ENCODE measurements at places on chromosomes 7 and 10. TPM values are rescaled to one million over a fixed set of nuclear protein-coding genes. Genes with fewer than 3 reads are reported as not detected.

XPNPEP1 gene
- total RNA-seq = 50.6 TPM

GRCh38 chr10:121597504-121598262 is 561 bp downstream of the FGFR2 start:
- DNase-seq = no peak
- no peaks in the 10 kb centered on the region for H3K4me1 ChIP-seq
- H3K4me3 ChIP-seq = no peak overlapping the region
- peaks cover 14% of the 10 kb centered on the region for H3K27me3 ChIP-seq
- H3K27ac ChIP-seq = no peak overlapping the region
- H3K36me3 ChIP-seq = no peaks in the 10 kb centered on the region

DNA sequence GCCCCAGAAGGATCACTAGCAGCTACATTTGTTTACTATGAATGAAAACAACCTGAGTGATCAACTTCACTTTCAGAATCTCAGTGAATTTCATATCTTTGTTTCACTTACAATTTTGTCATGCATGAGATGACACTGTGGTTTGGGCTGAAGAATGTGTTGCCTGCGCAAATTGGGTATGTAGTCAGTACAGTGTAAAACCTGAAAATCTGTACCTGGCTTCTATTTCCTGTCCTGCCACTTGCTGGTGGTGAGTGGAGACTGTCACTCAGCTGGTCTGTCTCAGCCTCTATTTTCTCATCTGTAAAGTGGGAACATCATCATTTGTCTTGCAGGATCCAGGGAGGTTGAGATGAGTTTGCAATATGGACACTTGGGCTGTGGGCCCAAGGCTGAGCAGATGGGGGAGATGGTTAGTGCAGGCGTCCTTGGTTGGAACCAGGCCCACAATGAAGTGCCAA is 118.0 kb downstream of the WDFY4 start:
- H3K27ac ChIP-seq = no peak overlapping the region
- peaks cover 12% of the 10 kb centered on the region for H3K4me1 ChIP-seq
- no peaks in the 10 kb centered on the region for H3K36me3 ChIP-seq
- peaks cover 24% of the 10 kb centered on the region for H3K27me3 ChIP-seq
- no peak overlapping the region for H3K4me3 ChIP-seq

TSPAN33 gene
- 0.19 TPM for total RNA-seq

- H3K27me3 ChIP-seq = no peaks in the 10 kb centered on the region
- no peak overlapping the region for H3K27ac ChIP-seq
- no peaks in the 10 kb centered on the region for H3K36me3 ChIP-seq
- DNase-seq = no peak
- H3K4me1 ChIP-seq = no peaks in the 10 kb centered on the region
- H3K4me3 ChIP-seq = no peak overlapping the region
These were observed 93.2 kb upstream of the STEAP1 start for GRCh38 chr7:90061077-90061476.

GRCh38 chr7:134041477-134041876 is 85.7 kb upstream of the LRGUK start:
- H3K4me1 ChIP-seq = peaks cover 6% of the 10 kb centered on the region
- DNase-seq = no peak
- no peak overlapping the region for H3K4me3 ChIP-seq

- H3K27me3 ChIP-seq = no peaks in the 10 kb centered on the region
- H3K4me1 ChIP-seq = no peaks in the 10 kb centered on the region
- H3K4me3 ChIP-seq = no peak overlapping the region
- H3K27ac ChIP-seq = no peak overlapping the region
These were observed 27.1 kb upstream of the TAS2R16 start for GRCh38 chr7:123022576-123022975.

- peaks cover 7% of the 10 kb centered on the region for H3K36me3 ChIP-seq
- H3K27ac ChIP-seq = no peak overlapping the region
- H3K27me3 ChIP-seq = no peaks in the 10 kb centered on the region
- DNase-seq = peak; percentile 15
These were observed 25.9 kb downstream of the SFXN4 start for GRCh38 chr10:119139464-119140067.

FGFR2 gene
- total RNA-seq = not detected

- H3K36me3 ChIP-seq = no peaks in the 10 kb centered on the region
- no peaks in the 10 kb centered on the region for H3K4me1 ChIP-seq
- H3K4me3 ChIP-seq = no peak overlapping the region
These were observed 33.9 kb downstream of the CHN2 start for GRCh38 chr7:29228289-29229011.

- peak overlapping the region; percentile 96 for H3K4me3 ChIP-seq
- H3K27me3 ChIP-seq = no peaks in the 10 kb centered on the region
- peak overlapping the region; percentile 76 for H3K27ac ChIP-seq
- H3K4me1 ChIP-seq = peaks cover 74% of the 10 kb centered on the region
- H3K36me3 ChIP-seq = peaks cover 45% of the 10 kb centered on the region
- peak; percentile 79 for DNase-seq
These were observed 1.8 kb downstream of the SEMA3C start for GRCh38 chr7:80916770-80917741.

DNA sequence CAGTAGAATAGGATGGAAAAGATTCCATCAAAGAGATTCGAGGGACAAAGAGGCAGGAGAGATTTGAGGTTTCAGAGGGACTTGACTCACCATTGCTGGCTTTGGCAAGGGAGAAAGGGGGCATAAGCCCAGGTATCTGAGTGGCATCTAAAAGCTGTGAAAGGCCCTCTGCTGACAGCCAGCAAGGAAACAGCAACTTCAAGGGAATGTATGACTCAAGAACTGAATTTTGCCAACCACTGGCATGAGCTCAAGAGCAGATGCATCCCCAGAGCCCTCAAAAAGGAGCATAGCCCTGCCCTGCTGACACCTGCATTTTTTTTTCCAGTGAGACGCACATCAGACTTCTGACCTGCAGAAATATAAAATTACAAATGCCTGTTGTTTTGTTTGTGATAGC is 19.6 kb upstream of the ADAM12 start:
- H3K27ac ChIP-seq = no peak overlapping the region
- H3K4me3 ChIP-seq = no peak overlapping the region
- peaks cover 5% of the 10 kb centered on the region for H3K4me1 ChIP-seq
- peak; percentile 7 for DNase-seq
- H3K27me3 ChIP-seq = peaks cover 9% of the 10 kb centered on the region

GRCh38 chr7:41869091-41869490 is 166.2 kb upstream of the INHBA start:
- peaks cover 55% of the 10 kb centered on the region for H3K4me1 ChIP-seq
- peak overlapping the region; percentile 51 for H3K4me3 ChIP-seq
- peak overlapping the region; percentile 82 for H3K27ac ChIP-seq
- H3K27me3 ChIP-seq = peaks cover 3% of the 10 kb centered on the region

DNA sequence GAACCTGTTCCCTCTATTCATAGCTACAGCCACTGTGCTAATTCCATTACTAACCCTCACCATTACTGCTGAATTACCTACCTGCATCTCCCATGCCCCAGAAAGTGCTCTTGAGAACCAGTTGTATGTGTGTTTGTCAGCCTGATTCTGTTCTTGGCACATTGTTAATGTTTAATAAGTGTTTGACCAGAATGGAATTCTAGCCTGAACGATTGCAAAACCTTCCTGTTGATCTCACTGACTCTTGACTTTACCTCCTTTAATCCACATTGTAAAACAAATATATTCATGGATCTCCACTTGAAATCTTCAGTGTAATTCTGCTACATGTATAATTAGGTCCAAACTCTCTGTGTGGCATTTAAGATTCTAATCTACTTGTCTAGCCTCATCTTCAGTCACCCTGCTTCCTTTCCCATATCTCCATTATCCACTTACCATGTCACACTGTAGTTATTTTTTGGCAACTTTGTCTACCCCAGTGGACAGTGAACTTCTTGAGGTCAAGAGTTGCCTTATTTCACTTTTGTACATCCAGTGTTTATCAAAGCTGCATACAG is 4.9 kb downstream of the ZNF277 start:
- DNase-seq = peak; percentile 16
- H3K4me1 ChIP-seq = peaks cover 40% of the 10 kb centered on the region
- H3K36me3 ChIP-seq = no peaks in the 10 kb centered on the region
- H3K4me3 ChIP-seq = no peak overlapping the region
- H3K27me3 ChIP-seq = no peaks in the 10 kb centered on the region

SPDYE16 gene
- total RNA-seq = 0.21 TPM

All from HFFc6 (cell line).